LHCN-M2 (cell line): ENCODE measurements at places on chromosomes 6 and 20. TPM values are rescaled to one million over a fixed set of nuclear protein-coding genes. Genes with fewer than 3 reads are reported as not detected.

The DHX35 gene
- total RNA-seq = 6.8 and 10.9 TPM in 2 replicates

DNA sequence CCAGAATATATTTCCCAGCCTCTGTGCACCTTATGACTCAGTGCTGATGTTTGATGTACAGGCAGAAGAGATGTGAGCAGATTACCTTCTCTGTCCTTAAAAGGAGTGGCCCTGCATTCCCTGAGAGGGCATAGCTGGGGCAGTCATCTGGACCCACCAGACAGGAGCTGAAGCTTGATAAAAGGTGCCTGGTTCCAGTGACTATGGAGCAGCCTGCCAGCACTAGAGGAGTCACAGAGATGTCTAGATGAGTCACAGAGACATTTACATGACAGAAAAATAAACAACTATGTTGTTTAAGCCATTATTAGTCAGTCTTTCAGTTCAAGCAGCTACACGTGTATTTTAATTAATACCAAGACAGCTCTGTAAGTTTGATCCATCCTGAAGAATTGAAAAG, 237.1 kb upstream of the MOCS1 start:
- no peak for DNase-seq

DNA sequence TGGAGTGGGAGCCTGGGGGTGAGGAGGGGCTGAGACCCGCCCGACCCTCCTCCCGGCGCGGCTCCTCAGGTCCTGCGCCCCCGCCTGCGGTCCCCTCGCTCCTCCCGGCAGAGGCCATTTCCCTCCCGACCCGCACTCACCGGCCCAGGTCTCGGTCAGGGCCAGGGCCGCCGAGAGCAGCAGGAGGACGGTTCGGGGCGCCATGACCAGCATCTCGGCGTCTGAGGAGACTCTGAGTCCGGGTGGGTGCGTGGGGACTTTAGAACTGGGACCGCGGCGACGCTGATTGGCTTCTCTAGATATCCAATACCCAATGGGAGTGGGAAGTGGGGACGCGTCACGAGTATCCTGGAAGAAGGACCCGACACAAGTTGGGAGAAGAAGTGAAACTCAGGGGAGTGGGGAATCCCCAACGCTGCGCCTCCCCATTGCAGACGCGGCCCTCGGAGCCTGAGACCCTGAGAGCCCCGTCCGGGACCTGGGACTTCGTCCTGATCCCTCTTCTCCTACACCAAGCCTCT, at the start of gene HLA-B:
TSS of gene HLA-B (minus strand) at position 234 of the 521 bp plus-strand sequence. CDS start at position 213, 21 bp downstream.
- peak; percentile 56 for DNase-seq

DNA sequence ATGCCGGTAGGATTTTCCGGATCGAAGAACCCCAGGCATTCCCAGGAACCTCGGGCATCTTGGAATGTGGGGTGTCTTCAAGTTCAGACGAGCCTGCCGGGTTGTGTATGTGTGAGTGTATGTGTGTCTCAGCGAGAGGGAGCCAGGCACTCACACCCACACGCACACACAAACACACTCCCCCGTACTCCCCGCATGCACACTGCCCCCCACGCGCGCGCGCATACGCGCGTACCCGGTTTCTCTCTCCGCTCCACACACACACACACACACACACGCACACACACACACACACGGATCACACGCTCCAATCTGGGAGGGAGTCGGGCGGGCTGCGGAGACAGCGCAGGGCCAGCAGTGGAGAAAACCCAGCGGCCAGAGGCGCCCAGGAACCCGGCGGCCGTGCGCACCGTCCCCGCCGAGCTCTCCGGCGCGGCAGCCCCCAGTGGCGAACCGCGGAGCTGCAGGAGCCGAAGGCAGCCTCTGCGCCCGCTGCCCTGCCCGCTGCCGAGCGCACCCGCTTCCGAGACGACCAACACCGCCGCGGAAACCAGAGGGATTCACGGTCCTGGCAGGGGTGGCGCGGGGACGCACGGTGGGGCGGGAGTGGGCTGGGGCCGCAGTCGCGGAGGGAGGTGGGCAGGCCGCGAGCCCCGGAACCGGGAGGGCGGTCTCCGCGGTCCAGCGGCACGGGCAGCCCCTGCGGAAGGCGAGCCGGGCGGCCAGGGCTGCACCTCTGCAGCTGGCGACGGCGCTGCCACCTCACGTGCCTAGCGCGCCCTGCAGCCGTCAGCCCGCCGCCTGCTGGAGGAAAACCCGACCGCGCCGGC, at the start of gene LRFN2:
TSS of gene LRFN2 (minus strand) at position 125 of the 830 bp plus-strand sequence.
- DNase-seq = peak; percentile 0

DNA sequence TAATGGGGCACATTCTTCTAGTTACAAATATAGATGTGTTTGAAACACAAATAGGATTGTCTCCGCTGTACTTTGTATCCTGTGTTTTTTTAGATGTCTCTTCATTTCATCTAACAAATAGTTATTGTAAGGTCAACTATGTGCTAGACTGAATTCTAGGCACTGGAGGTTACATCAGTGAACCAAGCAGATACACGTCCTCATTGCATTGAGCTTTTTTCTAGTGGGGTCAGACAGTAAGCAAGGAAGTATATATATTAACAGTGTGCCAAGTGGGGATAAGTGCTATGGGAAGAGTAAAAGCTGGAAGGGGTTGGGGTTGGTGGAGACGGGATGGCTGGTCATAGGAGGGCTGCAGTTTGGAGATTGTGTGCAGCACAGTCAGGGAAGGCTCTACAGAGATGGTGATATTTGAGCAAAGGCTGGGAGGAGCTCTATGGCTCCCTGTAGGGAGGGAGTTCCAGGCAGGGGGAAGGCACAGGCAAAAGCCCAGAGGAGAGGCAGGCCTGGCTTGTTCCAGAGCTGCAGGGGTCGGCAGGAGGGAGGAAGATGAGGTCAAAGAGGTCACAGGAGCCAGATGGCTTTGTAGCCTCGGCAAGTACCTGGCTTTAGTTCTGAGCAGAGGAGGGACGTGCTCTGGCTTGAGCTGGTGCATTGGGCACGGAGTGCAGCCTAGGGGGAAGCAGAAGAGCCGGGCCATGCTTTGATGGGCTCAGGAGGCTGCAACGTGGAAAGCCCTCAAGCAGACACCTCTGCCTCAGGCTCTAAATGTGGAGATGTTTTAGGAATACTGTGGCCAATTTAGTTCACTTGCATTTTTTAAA, 152.3 kb downstream of the ZDHHC14 start:
- DNase-seq = no peak
